B cell (primary cell): ENCODE measurements at places on chromosomes 11 and 22.

DNA sequence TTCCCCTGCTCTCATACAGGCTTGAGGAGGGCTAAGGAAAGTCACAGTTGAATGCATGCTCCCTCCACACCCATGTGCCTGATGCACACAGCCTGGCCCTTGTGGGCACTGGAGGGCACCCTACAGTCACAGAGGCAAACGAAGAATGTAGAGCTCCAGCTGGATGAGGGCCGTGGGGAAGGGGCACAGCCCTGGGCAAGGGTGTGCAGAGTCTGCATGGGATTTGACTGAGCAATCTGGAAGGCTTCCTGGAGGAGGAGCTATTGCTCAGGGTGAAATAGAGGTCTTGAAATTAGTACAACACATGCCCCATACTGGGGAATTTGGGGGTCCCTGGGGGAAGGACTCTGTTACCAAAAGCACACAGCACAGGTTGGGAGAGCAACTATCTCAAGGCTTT, 64.0 kb downstream of the KCNQ1 start:
- no peak for DNase-seq

DNA sequence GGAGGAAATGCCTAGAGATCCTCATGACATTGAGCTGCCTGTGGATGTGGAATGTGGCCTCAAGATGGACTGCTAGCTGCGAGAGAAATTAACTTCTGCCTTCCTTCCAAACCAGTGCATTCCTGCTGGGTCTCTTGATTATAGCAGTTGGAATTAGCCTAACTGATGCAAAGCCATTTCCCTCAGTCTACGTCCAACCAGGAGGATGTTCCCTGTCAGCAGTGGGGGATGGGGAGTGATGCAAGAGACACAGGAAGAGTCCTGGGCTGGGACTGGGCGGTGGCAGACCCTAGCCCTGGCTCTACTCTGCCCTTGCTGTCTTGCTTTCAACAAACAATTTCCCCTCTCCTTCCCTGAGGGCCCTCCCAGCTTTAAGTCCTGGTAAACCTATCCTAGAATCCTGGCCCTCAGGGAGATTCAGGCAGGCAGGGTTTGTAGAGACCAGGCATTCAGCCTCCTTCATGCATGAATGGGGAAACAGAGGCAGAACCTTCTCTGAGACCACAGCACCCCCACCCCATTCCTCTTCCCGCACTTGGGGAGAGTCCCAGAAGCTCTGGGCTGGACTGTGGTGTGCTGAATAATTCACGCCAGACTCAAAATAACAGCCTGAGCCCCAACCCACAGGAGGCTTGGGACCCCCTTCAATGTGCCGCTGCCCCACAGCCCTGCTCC, 17.0 kb downstream of the C11orf96 start:
- DNase-seq = no peak

DNA sequence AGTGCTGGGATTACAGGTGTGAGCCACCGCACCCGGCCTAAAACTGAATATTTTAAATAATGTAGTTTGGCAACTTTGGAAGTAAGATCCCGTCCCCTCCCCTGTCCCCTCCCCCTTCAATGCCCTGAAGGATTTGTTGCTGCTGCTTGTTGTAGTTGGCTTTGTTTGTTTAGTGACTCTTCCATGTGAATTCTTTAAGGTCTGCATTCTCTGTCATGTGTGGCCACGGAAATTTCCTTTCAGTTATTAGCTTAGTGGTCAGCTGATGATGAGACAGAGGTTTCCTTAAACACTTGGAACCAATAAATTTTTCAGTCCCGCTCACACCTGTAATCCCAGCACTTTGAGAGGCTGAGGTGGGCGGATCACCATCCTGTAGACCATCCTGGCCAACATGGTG, 109.9 kb downstream of the MPPED1 start:
- no peak for DNase-seq

GRCh38 chr22:36337365-36338130, 50.2 kb downstream of the MYH9 start:
- DNase-seq = no peak

- DNase-seq = no peak
These were observed 78.6 kb downstream of the PARVA start for GRCh38 chr11:12455938-12456337.

- DNase-seq = no peak
These were observed 100.4 kb upstream of the CHORDC1 start for GRCh38 chr11:90323289-90323688.

DNA sequence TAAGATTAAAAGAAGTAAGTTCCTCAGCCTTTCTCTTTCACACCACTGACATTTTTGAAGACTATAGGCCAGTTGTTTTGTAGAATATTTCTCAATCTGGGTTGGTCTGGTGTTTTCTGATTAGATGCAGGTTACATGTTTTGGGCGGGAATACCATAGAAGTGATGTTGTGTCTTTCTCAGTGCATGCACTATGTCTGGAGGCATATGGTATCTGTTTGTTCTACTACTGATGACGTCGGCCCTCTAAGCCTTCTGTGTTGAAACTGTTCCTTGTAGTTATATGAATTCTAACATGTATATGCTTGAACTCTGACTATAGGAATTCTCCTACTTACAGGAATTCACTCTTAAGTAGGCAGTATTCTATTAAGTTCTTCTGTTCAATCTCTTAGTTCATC, 21.6 kb downstream of the ZFTA start:
- DNase-seq = no peak

DNA sequence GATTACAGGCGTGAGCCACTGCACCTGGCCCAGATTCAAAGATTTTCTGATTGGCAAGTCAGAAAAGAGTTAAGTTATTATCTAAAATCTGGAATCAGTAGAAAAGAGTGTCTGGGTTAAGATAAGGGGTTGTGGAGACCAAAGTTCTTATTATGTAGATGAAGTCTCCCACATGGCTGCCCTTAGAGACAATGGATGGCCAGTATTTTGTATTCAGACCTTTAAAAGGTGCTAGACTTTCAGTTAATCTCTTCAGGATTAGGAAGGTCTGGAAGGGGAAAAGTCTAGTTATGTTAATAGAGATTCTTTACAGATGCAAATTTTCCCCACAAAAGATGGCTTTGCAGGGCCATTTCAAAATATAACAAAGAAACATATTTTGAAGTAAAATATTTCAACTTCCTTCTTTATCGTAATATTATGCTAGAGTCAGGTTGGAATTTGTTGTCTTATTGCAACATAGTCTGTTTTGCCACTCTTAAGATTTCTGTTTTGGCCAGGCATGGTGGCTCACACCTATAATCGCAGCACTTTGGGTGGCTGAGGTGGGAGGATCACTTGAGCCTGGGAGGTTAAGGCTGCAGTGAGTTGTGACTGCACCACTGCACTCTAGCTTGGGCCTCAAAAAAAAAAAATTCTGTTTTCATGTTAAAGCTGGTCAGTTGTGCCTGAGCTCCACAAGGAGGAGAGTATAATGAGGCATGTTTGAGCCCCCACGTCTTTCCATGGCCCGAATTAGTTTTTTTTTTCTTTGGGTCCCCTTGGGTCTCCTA, 14.0 kb downstream of the GRAMD1B start:
- DNase-seq = no peak

DNA sequence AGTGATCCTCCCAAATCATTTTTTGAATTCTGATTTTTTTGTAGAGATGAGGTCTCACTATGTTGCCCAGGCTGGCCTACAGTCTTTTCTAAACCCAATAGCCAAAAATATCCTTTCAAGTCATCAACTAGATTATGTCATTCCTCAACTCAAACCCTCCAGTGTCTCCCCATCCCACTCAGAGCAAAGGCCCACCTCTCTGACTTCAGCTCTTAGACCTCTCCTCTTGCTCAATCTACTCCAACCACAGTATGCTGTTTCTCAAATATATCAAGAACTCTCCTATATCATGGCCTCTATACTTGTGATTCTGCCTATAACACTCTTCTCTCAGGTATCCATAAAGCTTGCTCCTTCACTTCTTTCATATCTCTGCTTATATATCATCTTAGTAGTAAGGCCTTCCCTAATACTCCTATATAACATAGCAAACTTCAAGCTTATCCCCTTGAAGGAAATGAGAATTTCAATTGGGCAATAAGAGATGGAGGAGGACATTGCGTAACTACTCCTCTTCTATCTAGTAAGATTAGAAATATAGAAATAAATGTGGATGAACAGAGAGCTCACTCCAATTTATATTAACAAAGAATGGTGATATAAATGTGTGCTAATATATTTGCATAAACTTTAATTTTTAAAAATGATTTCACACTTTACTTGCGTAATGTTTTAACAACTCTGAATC, 24.5 kb downstream of the DLG2 start:
- no peak for DNase-seq

GRCh38 chr11:2576549-2576948, 123.2 kb downstream of the KCNQ1OT1 start:
- DNase-seq = no peak

DNA sequence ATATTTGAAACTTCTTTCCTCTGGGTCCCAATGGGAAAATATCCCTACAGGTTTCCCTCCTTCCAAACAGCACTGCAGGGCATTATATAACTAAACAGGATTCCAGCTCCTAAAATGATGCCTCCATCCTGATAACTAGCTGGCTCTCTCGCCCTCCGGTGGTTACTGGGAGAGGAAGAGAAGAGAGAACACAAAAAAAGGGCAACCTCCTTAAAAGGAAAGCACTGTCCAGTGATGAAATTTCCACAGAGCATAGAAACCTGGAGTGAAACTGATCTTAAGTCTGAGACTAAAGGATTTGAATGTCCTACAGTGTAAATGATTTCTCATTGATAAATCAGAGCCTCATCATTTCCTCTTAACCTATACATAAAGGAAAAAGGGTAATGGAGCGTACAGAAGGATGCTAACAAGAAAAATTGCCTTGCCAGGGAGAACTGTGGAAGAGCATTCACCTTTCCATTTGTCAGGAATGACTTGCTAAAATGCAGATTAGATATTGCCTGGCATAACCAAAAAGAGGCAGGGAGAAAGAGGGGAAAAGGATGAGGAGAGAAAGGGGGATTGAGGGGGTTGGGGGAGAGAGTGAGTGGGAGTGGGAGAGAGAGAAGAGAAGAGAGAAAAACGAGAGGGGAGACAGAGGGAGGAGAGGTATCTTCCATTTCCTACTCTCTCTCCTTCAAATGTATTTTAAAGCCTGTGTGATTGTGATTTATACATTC, 121.3 kb downstream of the APOL5 start:
- no peak for DNase-seq

GRCh38 chr11:67732045-67732787, 57.8 kb upstream of the ALDH3B2 start:
- peak; percentile 87 for DNase-seq

DNA sequence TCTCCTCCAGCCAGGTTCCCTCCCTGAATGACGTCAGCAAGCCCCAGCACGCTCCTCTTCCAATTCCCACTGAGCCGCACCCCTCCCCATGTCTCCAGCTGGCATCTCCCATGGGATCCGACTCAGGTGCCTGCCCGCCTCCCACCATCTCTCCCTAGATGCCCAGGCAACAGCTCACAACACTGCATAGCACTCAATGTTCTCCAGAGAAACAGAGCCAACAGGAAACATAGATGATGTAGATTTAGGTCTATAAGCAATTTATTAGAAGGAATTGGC, 532.3 kb downstream of the BRD1 start:
- no peak for DNase-seq

- no peak for DNase-seq
These were observed 1.0 kb upstream of the TUBA8 start for GRCh38 chr22:18109410-18110193.

GRCh38 chr11:6620636-6621035, 1.4 kb upstream of the TPP1 start:
- DNase-seq = no peak

- no peak for DNase-seq
These were observed 78.5 kb downstream of the TRAF6 start for GRCh38 chr11:36431429-36432092.

- peak; percentile 75 for DNase-seq
These were observed 32.2 kb upstream of the ARFGAP3 start for GRCh38 chr22:42889304-42889703.

- no peak for DNase-seq
These were observed 146.2 kb downstream of the RBFOX2 start for GRCh38 chr22:35882211-35883030.

GRCh38 chr11:19660076-19660475, 52.6 kb upstream of the NAV2 start:
- DNase-seq = no peak

GRCh38 chr11:113119966-113120736, 158.9 kb downstream of the NCAM1 start:
- no peak for DNase-seq

DNA sequence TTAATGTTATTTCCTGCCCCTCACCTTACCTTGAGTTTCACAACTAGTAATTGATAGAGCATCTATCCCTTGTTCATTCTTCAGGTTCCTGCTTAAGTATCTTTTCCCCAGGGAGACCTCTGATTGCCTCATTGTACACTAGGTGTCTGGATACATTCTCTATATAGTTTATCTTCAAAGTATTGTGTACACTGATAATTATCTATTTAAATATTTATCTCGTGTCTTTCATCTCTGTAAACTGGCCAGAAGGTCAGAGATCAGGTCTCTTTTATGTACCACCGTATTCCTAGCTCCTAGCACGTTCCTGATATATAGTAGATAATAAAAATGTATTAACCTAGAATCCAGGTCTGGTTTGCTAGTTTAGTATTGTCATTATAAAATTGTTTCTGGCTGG, 6.4 kb downstream of the TMEM126B start:
- no peak for DNase-seq

DNA sequence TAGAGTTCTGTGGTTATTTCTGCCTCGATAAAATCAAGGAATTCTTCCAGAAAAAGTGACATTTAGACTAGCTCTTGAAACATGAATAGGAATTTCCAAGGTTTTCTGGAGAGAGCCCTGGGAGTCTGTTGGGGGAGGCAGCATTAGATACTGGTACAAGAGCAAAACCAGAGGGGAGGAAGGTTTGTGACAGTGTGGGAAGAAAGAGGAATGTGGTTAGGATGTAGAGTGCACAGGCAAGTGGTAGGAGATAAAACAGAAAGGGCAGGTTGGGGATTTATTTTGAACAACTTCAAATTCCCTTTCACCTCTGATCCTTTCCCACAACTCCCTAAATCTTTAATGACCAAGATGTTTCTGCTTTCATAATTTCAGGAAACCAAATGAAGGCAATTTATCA, 588.4 kb downstream of the METTL15 start:
- DNase-seq = no peak

GRCh38 chr11:125923012-125923579, 18.8 kb downstream of the DDX25 start:
- peak; percentile 61 for DNase-seq

- DNase-seq = no peak
These were observed 60.7 kb upstream of the FADD start for GRCh38 chr11:70142221-70142875.
